ENCODE measurements at places on chromosomes 7 and 10.

DNA sequence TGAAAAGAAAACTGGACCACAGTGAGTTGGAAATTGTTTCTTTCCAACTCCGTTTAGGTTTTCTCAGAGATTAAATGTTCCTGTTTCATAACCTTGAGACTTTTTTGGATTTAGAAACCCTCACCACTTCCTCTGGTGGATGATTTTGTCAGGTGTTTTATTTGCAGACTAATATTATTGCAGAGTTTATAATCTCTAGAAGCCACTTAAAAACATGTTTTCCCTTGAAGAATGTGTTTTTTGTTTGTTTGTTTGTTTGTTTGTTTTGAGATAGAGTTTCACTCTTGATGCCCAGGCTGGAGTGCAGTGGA, 520 bp upstream of the MICU1 start:
- DNase-seq: no peak

DNA sequence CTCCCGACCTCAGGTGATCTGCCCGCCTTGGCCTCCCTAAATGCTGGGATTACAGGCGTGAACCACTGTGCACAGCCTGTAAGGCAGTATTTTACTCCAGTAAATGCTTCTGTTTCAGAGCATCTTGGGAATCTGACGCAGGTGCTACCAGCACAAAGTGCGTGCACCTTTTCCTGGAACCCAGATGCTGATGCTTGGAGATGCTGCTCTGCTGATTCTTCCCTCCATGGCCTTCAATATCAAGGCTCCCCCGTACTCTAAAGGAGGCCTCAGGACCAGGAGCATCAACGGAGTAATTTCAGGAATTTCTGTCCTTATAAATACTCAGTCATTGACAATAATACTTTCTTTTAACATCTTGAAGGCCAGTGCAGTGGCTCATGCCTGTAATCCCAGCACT, 23.5 kb downstream of the DENND2A start:
- DNase-seq: no peak

DNA sequence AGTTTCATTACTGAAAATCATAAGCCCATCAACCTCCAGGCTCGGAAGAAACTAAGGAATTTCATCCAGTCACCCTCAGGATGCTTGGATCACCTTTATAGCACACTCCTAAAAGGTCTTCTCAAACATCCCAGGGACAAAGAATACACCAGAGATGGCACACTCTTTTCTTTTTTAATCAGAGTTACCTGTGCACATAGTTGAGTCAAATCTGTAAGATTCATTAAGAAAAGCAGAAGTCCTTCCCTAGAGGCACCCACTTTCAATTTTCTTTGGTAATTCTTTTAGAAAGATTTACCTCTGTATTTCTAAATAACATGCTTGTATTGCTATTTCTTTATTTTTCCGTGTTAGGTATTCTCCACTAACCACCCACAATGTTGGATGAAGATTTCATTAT, 50.6 kb upstream of the IL6 start:
- no peak for DNase-seq

DNA sequence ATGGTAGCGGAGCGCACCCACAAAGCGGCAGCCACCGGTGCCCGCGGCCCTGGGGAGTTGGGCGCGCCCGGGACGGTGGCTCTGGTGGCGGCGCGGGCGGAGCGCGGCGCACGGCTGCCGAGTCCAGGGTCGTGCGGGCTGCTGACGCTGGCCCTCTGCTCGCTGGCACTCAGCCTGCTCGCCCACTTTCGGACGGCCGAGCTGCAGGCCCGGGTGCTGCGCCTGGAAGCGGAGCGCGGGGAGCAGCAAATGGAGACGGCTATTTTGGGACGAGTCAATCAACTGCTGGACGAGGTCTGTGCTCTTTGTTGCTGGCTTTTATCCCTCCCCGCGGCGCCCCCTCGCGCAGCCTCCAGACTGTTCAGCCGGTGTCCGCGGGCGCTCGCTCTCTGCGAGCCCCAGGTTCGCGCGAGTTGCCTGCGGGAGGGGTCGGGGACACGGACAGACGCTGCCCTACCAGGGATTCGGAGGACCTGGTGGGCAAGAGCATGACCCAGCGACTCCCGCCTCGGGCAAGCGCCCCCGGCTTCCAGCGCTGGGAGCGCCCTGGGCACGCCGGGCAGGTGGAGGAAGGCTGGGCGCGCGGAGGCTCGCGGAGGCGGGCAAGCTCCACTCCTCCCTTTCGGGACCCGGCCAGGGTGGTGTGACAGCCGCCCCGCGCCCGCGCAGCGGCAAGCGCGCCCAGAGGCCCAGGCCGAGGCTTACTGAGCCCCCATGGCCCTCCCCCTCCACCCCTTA, 887 bp downstream of the COL13A1 start:
- peak; percentile 59 for DNase-seq

All from aorta (tissue), 5 donors.